ENCODE measurements at places on chromosomes 12 and 14.

- no peak for DNase-seq
Measured at GRCh38 chr14:62604524-62604923, 440.7 kb downstream of the KCNH5 start.

DNA sequence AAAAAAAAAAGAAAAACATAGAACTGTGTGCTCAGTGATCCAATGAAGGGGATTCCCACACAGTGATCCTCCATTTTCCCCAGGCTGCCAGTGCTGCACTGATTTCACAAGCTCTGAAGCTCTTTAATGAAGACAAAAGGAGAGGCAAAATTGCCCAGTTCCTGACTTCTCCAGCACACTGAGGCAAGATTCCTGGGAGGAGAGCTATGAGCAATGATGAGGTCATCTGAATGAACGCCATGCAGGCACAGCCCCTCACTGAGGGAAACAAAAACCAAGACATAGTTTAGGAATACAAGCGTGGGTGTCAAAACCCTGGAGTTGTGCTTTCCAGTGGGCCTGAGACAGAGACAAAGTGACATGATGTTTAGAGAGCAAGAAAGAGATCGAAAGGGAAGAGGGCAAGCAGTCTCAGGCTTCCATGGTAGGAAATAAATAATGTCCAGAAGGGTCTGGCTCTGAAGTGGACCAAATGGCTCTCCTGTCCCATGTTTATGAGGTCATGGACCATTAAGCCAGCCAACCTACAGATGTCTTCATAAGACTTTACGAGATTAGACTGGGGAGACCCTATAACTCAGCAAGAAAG, 40.9 kb upstream of the SMUG1 start:
- no peak for DNase-seq

DNA sequence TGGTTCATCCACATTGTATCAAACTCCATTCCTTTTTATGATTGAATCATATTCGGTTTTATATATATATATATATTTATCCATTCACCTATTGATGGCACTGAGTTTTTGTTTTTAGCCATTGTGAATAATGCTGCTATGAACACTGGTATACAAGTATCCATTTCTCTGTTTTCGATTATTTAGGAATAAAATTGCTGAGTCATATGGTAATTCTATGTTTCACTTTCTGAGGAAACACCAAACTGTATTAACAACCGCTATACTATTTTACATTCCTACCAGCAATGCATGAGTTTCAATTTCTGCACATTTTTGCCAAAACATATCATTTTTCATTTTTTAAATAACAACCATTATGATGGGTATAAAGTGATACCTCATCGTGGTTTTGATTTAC, 104.7 kb downstream of the C12orf42 start:
- no peak for DNase-seq

GRCh38 chr14:105167303-105168092, 1.1 kb downstream of the JAG2 start:
- no peak for DNase-seq

DNA sequence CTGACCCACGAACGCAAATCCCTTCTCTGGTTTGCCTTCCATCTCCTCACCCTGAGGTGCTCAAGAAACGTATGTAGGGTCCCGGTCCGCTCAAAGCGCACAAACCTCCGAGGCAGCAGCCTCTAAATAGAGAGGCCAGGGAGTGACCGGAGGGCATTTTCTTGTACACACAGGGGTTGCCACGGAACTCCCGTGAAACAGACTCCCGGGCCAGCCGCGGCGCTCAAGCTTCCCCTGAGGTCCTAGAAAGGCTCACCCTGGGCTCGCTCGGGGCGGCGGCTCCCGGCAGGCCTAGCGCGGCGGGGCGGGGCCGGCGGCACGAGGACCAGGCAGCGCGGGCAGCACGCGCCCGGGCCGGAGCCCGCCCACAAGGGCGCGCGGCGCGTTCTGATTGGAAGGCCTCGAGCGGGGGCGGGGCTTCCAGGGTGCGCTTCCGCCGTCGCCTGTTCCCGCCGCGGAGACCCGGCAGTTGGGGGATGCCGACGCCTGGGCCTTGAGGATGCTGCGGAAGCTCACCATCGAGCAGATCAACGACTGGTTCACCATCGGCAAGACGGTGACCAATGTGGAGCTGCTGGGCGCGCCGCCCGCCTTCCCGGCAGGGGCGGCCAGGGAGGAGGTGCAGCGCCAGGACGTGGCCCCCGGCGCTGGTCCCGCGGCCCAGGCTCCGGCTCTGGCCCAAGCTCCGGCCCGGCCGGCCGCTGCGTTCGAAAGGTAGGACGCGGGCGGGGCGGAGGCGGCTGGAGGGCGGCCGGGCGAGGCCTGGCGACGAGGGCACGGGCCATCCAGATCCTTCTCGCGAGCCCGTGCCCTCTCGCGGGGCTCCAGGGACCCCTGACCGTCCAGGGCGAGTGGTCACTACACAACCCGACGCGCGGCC, at the start of gene TDRD9:
Gene TDRD9, plus strand, starts transcription at position 446 of the 880 bp plus-strand sequence. Its CDS starts 54 bp downstream, at position 500.
- DNase-seq: no peak

GRCh38 chr14:51544471-51544870, 107.2 kb upstream of the FRMD6 start:
- DNase-seq: no peak

DNA sequence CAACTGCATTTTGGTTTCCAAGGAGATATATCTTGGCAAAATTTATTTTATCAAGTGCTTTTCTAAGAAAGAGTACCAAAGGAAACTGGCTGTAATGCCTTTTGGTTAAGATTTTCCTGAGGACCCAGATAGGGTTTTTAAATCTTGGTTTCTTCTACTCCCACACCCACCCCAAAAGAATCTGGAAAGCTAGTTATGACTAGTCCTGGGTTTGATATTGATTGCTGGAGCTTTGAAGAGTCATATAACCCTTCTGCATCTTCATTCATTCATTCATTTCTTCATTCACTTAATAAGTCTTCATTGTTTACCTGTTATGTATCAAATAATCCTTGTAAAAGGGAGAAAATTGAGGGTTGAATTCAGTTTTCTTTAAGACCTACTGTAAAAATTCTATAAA, 425.2 kb downstream of the PCNX1 start:
- DNase-seq: no peak

- no peak for DNase-seq
Measured at GRCh38 chr12:53048780-53049401, 974 bp upstream of the TNS2 start.

DNA sequence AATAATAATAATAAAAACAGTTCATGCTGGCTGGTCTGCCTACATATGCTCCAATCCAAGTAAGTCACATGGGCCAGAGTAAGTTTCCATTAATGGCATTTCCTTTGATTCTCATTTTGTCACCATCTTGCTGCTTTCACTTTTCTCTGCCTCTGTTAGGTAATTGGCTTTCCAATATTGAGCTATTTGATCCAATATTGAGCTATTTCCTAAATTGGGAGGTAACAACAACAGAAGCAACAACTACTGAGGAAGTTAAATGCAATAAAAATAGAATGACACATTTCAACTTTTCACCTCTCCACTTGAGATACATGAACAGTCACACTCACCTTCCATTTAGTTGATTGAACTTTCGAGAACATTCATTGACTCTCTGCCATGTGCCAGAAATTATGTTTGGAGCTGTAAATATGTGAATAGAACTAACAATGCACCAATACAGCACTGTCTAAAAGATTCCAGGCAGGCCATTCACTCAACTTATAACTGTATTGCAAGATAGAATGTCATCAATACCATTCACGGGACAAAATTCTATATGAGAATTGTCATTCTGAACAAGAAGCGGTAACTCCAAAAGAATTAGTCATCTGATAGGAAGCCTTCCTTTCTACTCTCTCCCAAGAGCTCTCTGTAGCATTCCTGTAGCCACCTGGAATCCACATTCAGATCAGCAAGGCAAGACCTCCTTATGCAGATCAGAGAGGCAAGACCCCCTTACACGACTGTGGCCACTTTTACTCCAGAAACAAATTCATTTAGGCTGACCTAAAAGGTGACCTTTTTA, 136.4 kb downstream of the PHLDA1 start:
- DNase-seq: no peak

GRCh38 chr12:43836475-43836989, 651 bp downstream of the TMEM117 start:
- peak; percentile 38 for DNase-seq

Data from CD4-positive, alpha-beta T cell treated with Interleukin-21 for 1 hour (primary cell).